Fibroblast of skin of scalp (primary cell): ENCODE measurements at places on chromosomes 3 and 15.

- no peak for DNase-seq
These were observed 247.7 kb downstream of the AGBL1 start for GRCh38 chr15:86327230-86327865.

DNA sequence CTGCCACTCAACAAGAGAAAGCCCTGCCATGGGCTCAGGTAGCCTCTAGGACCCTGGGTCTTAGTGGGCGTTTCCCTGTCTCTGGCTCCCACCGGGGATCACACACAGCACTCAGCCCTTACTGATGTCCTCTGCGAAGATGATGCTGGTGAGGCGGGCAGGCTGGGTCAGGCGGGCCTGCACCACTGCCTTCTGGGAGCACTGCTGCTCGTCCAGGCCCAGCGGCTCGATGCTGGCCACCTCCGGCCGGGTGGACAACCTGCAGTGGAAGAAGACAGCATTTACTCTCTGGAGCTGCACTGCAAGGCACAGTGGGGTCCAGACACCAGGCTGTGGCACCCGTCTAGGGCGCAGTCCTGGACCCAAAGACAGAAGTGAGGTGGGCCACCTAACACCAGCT is 20.5 kb downstream of the NUP210 start:
- DNase-seq = no peak

DNA sequence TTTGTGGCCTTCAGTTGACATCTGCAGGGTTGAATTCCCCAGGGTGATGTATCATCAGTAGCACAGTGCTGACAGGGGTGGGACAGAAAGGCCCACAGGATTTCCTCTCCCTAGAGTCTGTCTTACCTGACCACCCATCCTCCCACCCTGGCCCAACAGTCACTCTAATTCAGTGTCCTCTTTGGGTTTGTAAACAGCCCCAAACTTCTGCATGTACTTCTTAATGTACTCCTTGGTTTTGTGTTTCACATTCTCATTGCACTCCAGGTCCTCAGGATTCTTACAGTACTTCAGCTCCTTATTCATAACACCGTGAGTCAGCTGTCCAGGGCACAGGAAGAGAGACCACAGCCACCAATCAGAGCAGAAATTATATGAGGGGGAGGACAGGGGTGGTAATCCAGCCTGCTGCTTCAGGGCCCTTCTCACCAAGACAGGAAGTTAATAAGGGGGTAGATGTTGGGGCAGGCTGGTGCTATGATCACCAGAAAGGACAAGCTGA is 37.5 kb downstream of the NBEAL2 start:
- peak; percentile 82 for DNase-seq

DNA sequence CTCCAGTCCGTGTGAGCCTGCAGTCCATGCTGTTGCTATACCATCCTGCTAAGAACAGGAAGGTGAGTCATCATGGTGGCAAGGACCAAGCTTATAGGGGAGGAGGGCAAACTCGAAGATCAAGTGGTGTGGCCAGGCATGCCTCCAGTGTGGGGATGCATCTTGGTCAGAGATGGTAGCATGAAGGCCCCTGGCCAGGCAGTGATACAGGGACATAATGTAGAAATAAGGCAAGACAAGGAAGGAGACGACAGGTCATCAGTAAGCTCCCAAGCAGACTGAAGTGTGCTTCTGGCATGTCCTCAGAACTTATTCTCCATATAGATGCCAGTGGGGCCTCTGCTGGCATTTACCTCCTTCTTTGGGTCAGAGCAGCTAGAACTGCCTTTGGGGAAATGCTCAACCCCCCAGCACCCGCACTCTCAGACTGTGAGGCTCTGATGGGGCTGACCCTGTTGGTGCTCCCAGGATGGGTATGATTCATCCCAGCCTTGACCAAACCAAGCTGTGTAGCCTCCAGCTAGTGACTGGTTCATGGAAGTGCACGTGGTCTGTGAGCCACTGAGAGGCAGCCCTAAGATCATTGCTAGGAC is 52.5 kb upstream of the ATP2B2 start:
- DNase-seq = peak; percentile 19

DNA sequence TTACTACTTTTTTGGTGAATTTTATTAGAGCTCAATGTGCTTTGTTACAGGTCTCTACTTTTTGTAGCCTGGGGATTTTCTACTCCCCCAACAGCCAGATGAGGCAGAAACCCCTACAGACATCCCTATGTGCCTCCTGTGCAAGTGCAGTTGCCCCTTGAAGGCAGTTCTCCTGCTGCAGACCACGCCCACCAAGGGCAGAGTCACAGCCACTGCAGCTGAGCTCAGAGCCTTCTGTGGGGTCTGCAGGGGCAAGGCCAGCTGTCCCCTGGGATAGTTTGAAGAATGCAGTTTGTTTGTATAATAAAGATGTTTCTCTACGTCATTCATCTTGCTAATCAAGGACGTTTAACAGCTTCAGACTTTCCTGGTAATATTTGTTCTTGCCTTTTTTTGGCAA is 76.8 kb downstream of the NPAP1 start:
- no peak for DNase-seq

GRCh38 chr3:51710631-51711351 is 3.9 kb downstream of the GRM2 start:
- DNase-seq = no peak

GRCh38 chr15:29821416-29822099 is 710 bp downstream of the TJP1 start:
- peak; percentile 79 for DNase-seq

DNA sequence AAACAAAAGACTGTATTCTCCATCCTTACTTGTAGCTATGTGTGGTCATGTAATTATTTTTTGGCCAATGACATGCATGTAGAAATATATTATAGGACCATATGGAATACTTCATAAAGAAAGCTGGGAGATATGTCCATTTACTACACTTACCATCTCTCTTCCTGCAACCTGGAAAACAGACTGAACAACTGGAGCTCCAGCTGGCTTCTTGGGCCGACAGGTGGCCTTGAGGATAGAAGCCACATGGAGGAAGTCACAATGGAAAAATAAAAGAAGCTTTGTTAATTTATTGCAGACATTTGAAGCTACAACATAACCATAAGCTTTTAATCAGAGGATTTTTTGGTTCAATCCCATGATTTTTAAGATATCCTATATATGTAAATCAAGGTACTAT is 167.9 kb upstream of the CBLB start:
- no peak for DNase-seq

GRCh38 chr15:51620122-51620521 is 2.4 kb downstream of the DMXL2 start:
- no peak for DNase-seq

DNA sequence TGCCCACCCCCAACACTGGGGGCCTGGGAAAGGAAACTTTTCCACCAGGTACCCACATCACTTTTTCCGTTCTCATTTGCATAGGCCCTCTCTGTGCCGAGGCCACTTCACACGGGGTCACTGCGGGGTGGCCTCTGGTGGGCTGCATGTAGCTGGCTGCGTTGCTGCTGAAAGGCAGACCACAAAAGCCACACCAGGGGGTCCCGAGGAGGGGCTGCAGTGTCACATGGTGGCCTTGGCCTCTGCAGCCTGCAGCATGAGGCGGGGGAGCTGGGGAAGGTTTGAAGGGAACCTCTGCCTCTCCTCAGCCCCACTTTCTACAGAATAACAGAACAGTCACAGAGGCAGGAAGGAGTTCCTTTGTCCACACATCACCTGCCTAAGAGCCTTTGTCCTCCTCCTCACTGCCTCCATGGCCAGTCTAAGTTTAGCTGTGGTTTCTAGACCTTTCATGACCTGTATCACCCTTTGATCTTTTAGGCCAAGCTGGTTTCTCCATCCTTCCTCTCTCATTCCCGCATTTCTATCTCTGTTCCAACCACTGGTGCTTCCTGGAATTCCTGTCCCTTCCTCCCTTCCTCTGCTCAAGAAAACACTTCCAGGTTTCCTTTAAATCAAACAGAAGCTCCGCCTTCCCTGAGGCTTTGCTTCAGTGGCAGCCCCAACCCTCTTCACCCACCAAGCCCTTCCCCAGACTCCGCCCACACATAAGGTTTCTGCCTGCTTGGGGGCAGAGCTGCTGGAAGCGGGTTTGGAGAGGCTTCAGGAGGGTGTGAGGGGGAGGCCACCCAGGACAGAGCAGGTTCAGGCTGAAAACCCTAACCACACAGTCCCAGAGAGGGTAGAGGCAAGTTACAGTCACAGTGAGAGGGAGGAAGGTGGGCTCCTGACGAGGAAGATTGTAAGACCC is 150.7 kb upstream of the TLE3 start:
- no peak for DNase-seq

GRCh38 chr3:17800232-17800631 is 57.8 kb upstream of the TBC1D5 start:
- peak; percentile 33 for DNase-seq

GRCh38 chr3:145557405-145557804 is 603.6 kb downstream of the PLOD2 start:
- peak; percentile 44 for DNase-seq

DNA sequence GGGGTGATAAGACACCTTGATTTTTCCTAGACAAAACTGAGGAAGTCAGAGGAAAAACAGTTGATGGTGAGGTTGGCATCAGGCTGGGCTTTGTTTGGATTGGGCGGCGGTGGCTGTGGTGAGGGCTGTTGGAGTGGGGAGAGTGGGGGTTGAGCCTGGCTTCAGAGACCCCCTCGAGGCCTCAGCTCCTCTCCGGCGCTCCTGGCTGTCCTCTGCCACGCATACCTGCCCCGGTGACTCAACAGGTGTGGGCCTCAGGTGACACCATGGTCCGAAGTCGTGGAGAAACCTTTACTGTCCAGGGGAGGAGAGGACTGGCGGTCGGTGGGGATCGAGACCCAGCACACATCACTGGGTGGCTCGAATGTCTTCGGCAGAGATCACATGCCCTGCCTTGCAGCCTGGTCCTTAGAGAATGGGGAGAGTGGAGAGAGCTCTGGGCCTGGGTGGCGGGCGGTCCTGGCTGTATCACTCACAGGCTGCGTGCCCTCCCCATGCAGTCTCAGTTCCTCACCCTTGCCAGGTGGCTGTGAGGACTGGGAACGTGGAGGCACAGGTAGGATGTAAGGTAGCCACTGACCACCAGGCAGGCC is 2.6 kb downstream of the APBA2 start:
- DNase-seq = no peak

- peak; percentile 74 for DNase-seq
These were observed 76.0 kb downstream of the TAMM41 start for GRCh38 chr3:11770477-11771391.

GRCh38 chr3:94481226-94481898 is 418.5 kb downstream of the NSUN3 start:
- DNase-seq = no peak

GRCh38 chr3:150681057-150681456 is 22.7 kb downstream of the ERICH6 start:
- DNase-seq = no peak

GRCh38 chr3:158210067-158210466 is 100.2 kb downstream of the RSRC1 start:
- no peak for DNase-seq

DNA sequence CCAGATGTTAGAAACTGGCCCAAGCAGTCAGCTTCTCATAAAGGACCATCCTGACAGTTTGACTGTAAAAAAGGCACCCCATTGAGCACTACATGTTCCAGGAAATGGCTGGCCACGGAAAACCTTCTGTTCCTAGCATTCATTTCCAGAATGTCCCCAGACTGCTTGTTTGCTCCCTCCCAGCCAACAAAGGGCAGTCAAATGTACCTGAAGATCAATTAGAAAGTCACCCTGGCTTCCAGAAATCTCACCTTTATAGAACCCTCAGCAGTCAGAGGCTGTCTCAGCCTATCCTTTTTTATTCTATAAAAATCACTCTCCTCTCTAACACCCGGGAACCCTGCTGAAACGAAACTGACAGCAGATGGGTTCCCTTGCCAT is 784 bp upstream of the SAMMSON start:
- DNase-seq = no peak

- DNase-seq = no peak
These were observed 7.8 kb upstream of the RFC4 start for GRCh38 chr3:186814100-186814499.

GRCh38 chr3:21665444-21666100 is 85.4 kb downstream of the ZNF385D start:
- no peak for DNase-seq

DNA sequence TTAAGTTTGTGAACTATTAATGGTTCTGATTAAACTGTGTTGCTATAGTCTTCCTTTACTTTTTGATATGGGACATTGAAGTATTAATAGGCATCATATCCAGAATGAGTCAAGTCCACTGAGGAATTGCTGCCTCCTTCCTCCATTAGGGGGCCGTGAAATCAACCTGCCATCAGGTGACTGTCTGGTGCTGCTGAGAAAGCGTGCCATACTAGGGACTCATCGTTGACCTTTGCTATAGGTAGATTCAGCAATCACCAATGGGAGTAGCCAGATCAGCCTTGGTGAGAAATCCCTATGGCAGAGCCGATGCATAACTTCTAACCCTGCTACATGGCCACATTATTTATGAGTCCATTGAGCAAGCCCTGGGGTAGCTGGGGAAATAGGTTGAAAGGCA is 30.1 kb upstream of the SLC28A2 start:
- no peak for DNase-seq

- peak; percentile 79 for DNase-seq
These were observed 34.5 kb downstream of the PRICKLE2 start for GRCh38 chr3:64190517-64191515.

GRCh38 chr15:100895721-100896120 is 16.1 kb downstream of the ALDH1A3 start:
- DNase-seq = no peak

DNA sequence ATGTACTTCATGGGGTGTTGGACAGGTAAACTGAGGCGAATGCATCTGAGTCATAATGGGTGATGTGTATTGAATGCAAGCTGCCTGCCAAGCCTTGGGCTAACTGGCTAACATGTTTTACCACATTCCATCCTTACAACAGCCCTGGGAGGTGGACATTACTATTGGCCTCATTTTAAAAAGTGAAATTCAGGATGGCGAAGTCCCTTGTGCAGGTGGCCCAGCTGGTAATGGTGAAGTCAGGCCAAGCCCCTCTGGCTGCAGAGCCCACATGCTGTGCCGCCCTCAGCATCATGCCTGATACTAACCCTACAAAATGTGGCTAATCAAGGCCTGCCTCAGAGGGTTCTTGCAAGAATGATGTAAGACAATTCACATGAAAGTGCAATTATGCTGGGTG is 60.0 kb upstream of the CHD2 start:
- DNase-seq = no peak

DNA sequence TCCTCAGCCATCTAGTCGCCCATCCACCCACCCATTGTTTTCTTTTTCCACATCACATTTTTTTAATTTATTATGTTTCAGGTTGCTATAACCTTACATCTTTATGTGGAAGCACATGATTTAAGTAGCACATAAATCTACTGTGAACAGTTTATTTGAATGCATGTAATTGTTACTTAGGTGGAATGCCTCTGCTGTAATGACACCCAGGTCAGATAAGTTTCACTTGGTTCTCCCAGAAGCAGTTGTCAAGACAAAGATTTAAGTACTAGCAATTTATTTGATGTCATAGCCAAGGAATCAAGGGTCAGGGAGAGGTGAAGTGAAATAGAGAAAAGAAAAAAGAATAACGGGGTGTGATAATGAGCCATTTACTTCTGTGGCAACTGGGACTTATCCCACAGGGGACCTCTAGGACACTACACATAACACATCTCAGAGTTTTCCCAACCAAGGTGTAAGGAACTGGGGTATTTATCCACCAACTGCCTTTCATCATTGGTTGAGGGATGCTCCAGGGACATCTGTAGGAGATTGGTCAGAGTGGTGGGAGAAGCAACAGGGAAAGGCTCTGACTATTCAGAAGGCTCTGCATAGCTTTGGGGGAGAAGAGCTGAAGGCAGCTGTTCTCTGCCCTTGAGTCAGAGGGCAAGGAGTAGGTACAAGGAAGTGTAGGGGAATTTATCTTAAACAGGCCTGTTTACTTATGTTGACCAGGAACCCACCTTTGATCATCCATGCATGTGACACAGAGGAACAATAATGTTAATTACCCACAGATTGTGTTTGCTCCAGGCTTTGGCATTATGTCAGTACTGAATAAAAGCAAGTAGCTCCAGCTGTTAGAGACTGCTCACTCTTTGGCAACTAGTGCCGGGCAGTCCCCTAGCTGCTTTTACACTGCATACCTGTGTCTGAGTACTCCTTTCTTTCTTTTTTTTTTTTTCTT is 94.8 kb downstream of the CD200R1L start:
- DNase-seq = no peak
